Hematopoietic multipotent progenitor cell treated with erythropoietin and hydrocortisone succinate and interleukin-3 and kit ligand, for 17 days (in vitro differentiated cells): ENCODE measurements at places on chromosomes 16 and 17.

GRCh38 chr17:79985361-79985942 lies 50.2 kb downstream of the TBC1D16 start:
- no peak for DNase-seq

GRCh38 chr16:25771812-25772568 lies 80.2 kb downstream of the HS3ST4 start:
- DNase-seq, result peak; percentile 11

GRCh38 chr17:5500589-5501391 lies 14.4 kb downstream of the MIS12 start:
- no peak for DNase-seq

DNA sequence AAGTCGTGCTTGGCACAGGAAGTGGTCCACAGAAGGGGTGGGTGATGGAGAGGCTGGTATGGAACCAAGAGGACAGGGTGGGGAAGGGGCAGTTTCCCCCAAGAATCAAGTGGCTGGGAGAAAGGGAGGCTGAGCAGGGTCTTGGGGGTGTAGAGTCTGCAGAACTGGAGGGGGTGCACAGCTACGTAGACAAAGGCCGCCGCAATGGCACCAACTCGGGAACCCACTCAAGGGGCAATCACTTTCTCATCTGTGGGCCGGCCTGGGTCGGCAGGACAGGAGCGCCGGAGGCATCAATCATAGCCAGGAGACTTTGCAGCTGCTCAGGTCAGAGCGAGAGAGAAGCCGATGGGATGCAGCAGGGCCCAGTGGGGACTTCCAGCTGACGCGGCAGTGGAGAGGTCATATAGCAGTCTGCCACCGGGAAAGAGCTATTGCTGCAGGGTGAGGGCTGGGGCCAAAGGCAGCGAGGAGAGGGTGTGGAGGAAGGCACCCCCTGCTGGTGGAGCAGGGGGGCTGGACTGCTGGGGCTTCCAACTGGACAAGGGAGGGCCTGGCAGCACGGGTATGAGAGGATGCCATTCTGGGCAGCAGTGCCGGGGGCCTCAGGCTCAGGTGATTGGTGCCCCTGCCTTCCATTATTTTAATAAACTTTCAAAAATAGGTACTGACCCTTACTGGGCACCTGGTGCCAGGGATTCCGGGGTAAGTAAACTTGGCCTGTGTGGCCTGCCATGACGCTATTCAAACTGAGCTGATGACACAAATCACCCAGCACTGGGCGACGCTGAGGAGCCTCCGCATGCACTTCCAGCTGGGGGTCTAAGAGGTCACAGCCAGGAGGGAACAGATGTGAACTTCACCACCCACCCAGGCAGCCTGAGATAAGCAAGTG lies 52.5 kb upstream of the MTSS2 start:
- peak; percentile 67 for DNase-seq

GRCh38 chr16:51390877-51391276 lies 239.8 kb upstream of the SALL1 start:
- no peak for DNase-seq
